ENCODE measurements at places on chromosomes 16 and 17. TPM values are rescaled to one million over a fixed set of nuclear protein-coding genes. Genes with fewer than 3 reads are reported as not detected.

The KRT24 gene
- total RNA-seq, result not detected

The KRTAP4-6 gene
- not detected for total RNA-seq

The RNF222 gene
- not detected for total RNA-seq

The CCL7 gene
- not detected for total RNA-seq

The BICDL2 gene
- total RNA-seq, result not detected
